ENCODE measurements at places on chromosomes 4 and X.

DNA sequence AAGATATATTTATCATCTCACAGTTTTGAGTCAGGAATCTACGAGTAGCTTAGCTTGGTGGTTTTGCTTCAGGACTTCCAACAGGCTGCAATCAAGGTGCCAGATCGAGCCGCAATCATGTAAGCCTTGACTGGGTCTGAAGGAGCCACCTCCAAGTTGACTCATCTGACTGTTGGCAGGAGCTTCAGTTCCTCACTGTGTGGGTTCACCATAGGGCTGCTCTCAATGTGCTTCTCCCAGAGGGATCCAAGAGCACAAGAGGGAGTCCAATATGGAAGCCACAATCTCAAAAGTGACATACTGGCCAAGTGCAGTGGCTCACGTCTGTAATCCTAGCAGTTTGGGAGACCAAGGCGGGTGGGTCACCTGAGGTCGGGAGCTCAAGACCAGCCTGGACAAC, 26.5 kb downstream of the DCHS2 start:
- H3K27ac ChIP-seq: no peak overlapping the region
- no peak for DNase-seq
- H3K36me3 ChIP-seq: no peaks in the 10 kb centered on the region
- H3K4me1 ChIP-seq: no peaks in the 10 kb centered on the region

GRCh38 chr4:11732155-11732554, 303.5 kb upstream of the HS3ST1 start:
- no peak overlapping the region for H3K4me3 ChIP-seq
- H3K36me3 ChIP-seq: no peaks in the 10 kb centered on the region
- no peaks in the 10 kb centered on the region for H3K27me3 ChIP-seq
- H3K4me1 ChIP-seq: no peaks in the 10 kb centered on the region
- no peak for DNase-seq

DNA sequence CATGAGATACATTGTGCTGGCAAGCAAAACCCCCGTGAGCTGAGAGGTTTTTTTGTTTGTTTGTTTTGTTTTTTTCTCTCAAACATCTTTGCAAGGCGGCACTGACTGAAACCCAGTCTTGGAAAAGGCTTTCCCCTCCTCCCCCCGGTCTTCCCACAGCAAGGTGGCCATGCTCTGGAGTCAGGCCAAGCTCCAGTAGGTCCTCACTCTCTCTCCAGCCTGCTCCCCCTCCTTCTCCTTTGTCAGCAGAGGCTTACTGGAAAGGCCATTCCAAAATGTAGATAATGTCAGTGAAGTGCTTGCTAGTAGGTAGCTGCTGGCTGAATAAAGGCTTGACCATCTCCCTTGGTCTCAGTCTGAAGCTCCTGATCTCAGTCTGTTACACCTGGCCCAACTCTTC, 32.6 kb downstream of the FRMPD3 start:
- no peaks in the 10 kb centered on the region for H3K4me1 ChIP-seq
- DNase-seq: no peak
- no peaks in the 10 kb centered on the region for H3K36me3 ChIP-seq
- H3K4me3 ChIP-seq: no peak overlapping the region

GRCh38 chr4:26173619-26174018, 147.2 kb upstream of the RBPJ start:
- H3K27me3 ChIP-seq: peaks cover 5% of the 10 kb centered on the region
- DNase-seq: no peak
- no peak overlapping the region for H3K4me3 ChIP-seq
- no peak overlapping the region for H3K27ac ChIP-seq
- H3K36me3 ChIP-seq: no peaks in the 10 kb centered on the region
- peaks cover 11% of the 10 kb centered on the region for H3K4me1 ChIP-seq

DNA sequence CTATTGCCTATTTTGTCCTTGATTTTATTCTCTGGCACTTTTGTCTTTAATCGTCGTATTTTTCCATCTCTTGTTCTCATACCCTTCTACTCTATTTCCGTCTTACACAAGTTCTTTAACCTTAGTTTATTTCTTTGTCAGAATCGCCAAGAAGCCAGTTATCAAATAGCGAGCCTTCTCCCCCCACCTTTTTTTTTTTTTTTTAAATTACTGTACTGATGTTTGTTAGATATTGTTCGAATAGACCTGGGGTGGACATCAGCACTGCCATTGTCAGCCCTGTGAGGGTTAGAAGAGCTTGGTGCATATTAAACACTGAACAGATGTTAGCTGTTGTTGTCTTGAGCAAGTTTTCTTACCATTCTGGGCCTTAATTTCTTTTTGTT, 1.2 kb downstream of the SPCS3 start:
- H3K27me3 ChIP-seq: no peaks in the 10 kb centered on the region
- H3K4me1 ChIP-seq: peaks cover 32% of the 10 kb centered on the region
- H3K4me3 ChIP-seq: peak overlapping the region; percentile 92
- peak overlapping the region; percentile 94 for H3K27ac ChIP-seq

DNA sequence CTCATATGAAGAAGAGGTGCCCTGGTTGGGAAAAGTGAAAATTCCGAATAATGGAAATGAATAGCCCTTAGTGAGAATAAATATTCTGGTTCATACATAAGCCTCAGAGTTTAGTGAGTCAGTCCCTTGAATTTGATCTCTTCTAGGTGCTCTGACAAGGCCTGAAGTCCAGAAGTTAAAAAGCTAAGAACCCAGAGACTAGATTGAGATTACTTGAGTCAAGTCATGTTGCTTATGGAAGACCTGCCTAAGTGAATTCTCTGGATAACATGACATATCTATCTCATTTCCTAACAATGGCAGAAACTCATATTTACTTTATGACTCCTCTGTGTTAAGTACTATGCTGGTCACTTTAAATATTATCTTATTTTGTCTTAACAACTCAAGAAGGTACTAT, 10.5 kb upstream of the PRSS48 start:
- no peak for DNase-seq
- H3K4me3 ChIP-seq: no peak overlapping the region
- no peak overlapping the region for H3K27ac ChIP-seq

GRCh38 chrX:39063037-39063436, 261.8 kb downstream of the MID1IP1 start:
- peaks cover 4% of the 10 kb centered on the region for H3K27me3 ChIP-seq
- no peak overlapping the region for H3K4me3 ChIP-seq
- no peak overlapping the region for H3K27ac ChIP-seq
- H3K36me3 ChIP-seq: no peaks in the 10 kb centered on the region
- DNase-seq: no peak

GRCh38 chr4:170775851-170776250, 686.1 kb upstream of the AADAT start:
- H3K27me3 ChIP-seq: no peaks in the 10 kb centered on the region
- H3K36me3 ChIP-seq: no peaks in the 10 kb centered on the region
- H3K27ac ChIP-seq: no peak overlapping the region
- no peak overlapping the region for H3K4me3 ChIP-seq

DNA sequence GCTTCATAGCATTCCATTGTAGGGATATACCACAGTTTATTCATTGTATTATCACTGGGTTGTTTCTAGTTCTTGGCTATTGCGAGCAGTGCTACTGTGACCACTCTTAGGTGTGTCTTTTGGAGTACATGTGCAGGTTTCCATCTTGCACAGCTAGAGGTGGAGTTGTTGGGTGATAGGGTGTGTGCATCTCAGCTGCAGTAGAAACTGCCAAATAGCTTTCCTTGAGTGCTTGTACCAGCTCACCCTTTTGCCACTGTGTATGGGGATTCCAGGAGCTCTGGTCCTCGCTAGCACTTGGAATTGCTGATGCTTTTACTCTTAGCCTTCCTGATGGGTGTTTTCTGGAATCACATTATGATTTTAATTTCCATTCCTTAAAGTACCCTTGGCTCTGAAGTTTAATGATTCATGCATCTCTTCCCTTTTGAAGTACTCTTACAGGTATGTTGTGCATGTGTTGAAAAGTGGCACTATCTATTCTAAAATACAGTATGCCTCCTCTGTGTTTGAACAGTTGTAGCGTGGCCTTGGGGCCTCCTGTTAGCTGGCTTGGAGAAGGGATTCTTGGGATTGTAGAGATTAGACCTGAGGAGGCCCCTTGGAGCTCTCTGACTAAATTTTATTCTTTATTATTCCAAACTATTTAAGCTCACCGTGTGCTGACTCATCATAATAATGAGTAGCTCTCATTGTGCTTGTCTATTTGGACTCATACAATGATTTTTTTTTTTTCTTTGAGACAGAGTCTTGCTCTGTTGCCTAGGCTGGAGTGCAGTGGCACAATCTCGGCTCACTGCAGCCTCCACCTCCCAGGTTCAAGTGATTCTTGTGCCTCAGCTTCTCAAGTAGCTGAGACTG, 38.4 kb downstream of the HTT start:
- no peak overlapping the region for H3K27ac ChIP-seq
- H3K36me3 ChIP-seq: peaks cover 80% of the 10 kb centered on the region
- no peak for DNase-seq
- no peak overlapping the region for H3K4me3 ChIP-seq

GRCh38 chr4:48504352-48504751, 14.3 kb downstream of the ZAR1 start:
- no peaks in the 10 kb centered on the region for H3K27me3 ChIP-seq
- DNase-seq: no peak
- no peaks in the 10 kb centered on the region for H3K4me1 ChIP-seq
- no peak overlapping the region for H3K4me3 ChIP-seq

DNA sequence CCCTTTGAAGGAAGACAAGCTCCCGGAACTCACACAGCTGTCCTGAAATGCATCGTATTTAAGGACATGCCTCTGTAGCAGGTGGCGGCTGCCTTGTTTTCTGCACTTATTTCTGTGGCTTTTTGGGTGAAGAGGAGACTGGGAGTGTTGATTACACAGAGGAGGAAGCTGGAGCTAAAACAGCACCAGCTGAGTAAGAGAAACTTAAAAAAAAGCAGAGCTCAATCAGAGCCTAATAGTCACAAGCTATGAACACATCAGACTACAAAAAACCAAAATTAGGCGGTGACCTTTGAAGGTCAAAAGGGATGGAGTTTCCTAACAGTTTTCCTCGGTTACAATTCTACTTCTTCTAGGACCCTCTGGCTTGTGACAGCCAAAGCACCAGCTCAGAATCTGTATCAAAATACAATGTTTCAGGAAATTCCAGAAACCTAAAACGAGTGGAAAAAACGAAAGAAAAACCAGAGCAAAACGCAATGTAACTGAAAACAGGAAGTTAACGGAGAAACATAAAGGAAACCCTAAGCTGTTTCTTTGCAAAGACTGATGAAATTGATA, 13.5 kb downstream of the PRKX start:
- peak overlapping the region; percentile 86 for H3K4me3 ChIP-seq
- no peaks in the 10 kb centered on the region for H3K27me3 ChIP-seq
- peaks cover 29% of the 10 kb centered on the region for H3K36me3 ChIP-seq

GRCh38 chrX:17608888-17609287, 128.4 kb upstream of the SCML1 start:
- no peak for DNase-seq
- H3K36me3 ChIP-seq: no peaks in the 10 kb centered on the region
- no peak overlapping the region for H3K27ac ChIP-seq
- H3K4me1 ChIP-seq: no peaks in the 10 kb centered on the region
- H3K27me3 ChIP-seq: peaks cover 15% of the 10 kb centered on the region

- H3K27ac ChIP-seq: no peak overlapping the region
- no peaks in the 10 kb centered on the region for H3K27me3 ChIP-seq
- H3K4me3 ChIP-seq: no peak overlapping the region
Measured at GRCh38 chr4:125235971-125236370, 78.8 kb upstream of the FAT4 start.

GRCh38 chr4:138275216-138275615, 33.1 kb upstream of the SLC7A11 start:
- no peaks in the 10 kb centered on the region for H3K4me1 ChIP-seq
- no peaks in the 10 kb centered on the region for H3K36me3 ChIP-seq
- no peaks in the 10 kb centered on the region for H3K27me3 ChIP-seq
- no peak overlapping the region for H3K4me3 ChIP-seq
- H3K27ac ChIP-seq: no peak overlapping the region

GRCh38 chrX:46803140-46803539, 33.7 kb upstream of the RP2 start:
- H3K4me1 ChIP-seq: no peaks in the 10 kb centered on the region
- H3K27ac ChIP-seq: no peak overlapping the region
- H3K27me3 ChIP-seq: peaks cover 4% of the 10 kb centered on the region
- DNase-seq: no peak

GRCh38 chr4:79042079-79042674, 102.9 kb upstream of the PAQR3 start:
- no peaks in the 10 kb centered on the region for H3K36me3 ChIP-seq
- no peaks in the 10 kb centered on the region for H3K27me3 ChIP-seq
- no peaks in the 10 kb centered on the region for H3K4me1 ChIP-seq
- no peak overlapping the region for H3K4me3 ChIP-seq
- DNase-seq: no peak
- no peak overlapping the region for H3K27ac ChIP-seq

DNA sequence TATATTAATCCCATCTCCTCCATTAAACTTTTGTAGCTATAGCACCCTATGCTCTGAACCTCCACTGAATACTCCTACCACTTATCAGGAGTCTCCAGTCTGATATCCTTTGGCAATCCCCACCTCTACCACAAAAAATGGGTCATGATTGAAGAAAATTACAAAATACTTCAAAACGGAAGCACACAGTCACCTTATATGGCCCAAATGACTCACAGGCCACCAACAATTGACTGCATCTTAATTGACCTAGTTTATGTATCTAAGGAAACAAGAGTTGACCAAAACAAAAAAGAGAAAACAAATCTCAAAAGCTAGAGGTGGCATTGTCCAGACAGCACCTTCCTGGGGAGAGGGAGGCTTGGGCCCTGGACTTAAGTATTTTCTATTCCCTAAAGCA, 120.0 kb upstream of the DIAPH2 start:
- H3K36me3 ChIP-seq: no peaks in the 10 kb centered on the region
- no peaks in the 10 kb centered on the region for H3K4me1 ChIP-seq
- no peak for DNase-seq
- H3K27ac ChIP-seq: no peak overlapping the region
- no peaks in the 10 kb centered on the region for H3K27me3 ChIP-seq
- no peak overlapping the region for H3K4me3 ChIP-seq

DNA sequence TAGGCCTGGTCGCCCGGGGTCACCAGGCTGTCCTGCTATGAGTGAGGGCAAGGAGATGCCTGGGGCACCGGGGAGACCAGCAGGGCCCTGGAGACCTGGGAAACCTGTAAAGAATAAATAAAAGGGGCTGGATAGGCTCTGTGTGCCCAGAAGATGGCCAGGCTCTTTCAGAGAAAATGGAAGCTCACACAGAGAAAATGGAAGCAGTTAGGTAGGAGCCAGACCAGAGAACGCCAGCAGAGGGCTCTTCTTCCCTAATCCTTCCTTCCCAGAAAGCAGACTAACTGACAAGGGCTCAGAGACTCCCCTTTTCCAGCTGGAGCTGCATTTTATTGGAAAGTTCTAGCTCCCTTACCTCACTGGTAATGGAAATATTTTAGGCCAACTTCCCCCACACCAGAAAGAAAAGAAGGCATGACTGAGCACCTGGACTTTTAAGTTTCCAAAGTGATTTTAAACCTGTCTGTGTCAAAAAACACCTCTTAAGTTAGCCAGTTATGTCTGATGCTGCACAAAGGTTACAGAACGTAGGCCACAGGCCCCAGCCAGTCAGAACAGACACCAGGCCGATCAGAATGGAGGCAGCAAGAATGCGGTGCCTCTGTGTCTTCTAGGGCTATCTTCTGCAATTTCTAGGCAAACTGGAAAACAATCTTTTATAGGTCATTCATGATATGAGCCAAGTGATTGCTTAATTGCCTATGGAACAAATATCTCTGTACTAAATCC, 74.0 kb downstream of the ATG4A start:
- no peak for DNase-seq
- H3K4me1 ChIP-seq: no peaks in the 10 kb centered on the region
- H3K27me3 ChIP-seq: no peaks in the 10 kb centered on the region
- no peak overlapping the region for H3K4me3 ChIP-seq

- no peak overlapping the region for H3K4me3 ChIP-seq
- no peaks in the 10 kb centered on the region for H3K27me3 ChIP-seq
- DNase-seq: no peak
- no peaks in the 10 kb centered on the region for H3K36me3 ChIP-seq
- no peak overlapping the region for H3K27ac ChIP-seq
Measured at GRCh38 chrX:125132274-125132673, 187.4 kb upstream of the TEX13C start.
